Stimulated activated CD8-positive, alpha-beta memory T cell treated with anti-CD3 and anti-CD28 coated beads, Interleukin-4, amount 100 ng/mL, for 4 hours (primary cell): ENCODE measurements at places on chromosomes 2 and 18.

- peak; percentile 21 for DNase-seq
Measured at GRCh38 chr2:105926960-105927678, 182.4 kb downstream of the NCK2 start.

DNA sequence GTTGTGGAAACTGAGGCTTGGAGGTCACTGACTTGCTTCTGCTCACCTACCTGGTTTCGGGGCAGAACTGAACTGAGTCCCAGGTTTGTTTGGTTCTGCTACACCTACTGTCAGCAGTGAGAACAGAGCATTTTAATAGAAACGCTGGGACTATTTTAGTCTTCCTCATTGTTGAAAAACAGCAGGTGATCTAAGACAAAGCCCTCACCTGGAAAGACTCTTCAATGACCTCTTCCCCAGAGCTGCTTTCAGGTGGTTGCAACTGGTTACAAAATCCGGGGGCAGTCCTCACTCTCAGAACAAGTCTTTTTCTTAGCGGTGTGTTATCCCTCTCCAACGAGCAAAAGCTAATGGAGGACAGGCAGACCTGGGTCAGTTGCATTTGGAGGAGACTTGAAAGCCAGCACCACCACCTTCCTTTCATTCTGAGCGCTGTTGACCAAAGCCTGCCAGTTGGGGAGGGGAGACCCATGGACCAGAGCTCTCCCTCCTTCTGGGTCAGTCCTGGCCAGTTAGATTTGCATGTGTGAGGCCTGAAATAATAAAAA lies 217.0 kb downstream of the NCK2 start:
- DNase-seq = no peak

GRCh38 chr2:150166313-150167051 lies 321.0 kb downstream of the RND3 start:
- DNase-seq = no peak

DNA sequence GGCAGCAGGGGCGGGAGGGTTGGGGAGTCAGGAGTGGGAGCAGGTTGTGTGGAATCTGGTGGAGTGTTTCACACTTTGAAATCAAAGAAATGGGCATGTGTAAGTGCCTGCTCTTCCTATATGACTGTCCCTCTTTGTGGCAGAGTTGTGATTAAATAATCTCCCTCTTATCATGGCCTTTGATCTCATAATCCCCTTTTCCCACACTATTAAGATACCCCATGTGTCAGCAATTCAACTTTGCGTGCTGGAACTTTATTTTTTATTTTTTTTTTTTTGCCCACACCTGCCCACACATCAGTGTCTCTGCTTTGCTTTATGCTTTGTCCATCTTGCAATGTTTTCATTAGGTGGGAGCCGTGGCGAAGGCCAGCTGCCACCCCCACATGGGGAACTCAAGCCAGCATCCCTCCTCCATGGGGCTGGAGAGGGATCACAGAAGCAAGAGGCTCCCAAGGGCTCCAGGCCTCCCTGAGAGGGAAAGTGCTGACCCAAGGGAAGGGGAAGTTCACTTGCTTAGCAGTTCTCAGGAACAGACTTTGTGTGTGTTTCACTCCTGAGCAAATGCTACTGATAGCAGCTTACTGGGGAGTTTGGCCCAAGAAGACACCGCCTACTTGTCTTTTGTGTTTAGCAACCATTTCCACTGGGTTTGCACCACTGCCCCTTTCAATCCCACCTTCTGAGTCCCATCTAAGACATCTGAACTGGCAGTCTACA lies 243.4 kb downstream of the BCL11A start:
- DNase-seq = no peak

DNA sequence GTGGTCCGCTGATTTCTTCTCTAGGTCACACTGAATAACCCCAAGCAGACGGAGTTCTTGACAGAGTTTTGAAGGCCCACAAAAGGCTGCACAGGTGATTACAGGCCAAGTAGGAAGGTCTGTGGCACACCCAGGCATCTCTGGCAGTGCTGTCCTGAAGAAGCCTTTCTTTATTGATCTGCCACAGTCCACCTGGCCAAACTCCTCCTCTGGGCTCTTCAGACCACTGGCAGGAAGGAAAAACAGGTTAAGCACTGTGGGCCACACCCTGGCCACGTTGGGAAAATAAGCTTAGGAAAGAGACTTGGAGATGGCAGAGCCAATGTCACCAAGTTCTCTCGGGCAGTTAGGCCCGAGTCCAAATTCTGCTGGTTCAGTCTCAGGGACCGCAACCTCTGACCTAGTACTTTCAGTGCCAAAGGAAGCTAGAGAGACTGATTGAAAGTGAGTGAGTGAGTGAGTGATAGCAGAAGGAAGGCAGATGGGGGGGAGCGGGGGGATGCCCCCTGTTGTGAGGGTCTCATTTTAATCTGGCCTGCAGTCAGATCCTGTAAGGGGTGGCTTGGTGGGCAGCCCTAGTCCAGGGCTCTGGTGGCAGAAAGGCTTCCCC lies 102.9 kb downstream of the TGFA start:
- no peak for DNase-seq

- DNase-seq = no peak
Measured at GRCh38 chr2:17270894-17271293, 247.3 kb downstream of the RAD51AP2 start.

DNA sequence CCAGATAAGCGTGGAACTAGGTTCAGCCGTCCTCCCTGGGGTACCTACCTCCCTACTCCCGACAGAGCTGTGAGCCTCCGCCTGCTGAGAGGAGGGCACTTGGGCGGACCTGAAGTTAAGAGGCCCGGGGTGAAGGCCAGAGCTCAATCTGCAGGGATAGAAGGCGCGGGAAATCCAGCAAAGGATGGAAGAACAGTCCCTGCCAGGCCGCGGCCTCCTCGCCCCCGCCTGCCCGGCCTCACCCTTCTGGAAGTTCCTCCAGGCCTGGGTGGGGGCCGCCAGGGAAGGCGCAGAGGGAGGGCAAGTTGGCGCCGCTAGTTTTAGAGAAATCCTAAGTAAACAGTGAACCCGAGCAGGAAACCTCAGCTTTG lies 13.0 kb downstream of the EN1 start:
- DNase-seq = no peak

- no peak for DNase-seq
Measured at GRCh38 chr2:25494616-25495015, 152.9 kb upstream of the DNMT3A start.

GRCh38 chr2:239523954-239524330 lies 123.1 kb upstream of the HDAC4 start:
- no peak for DNase-seq

- no peak for DNase-seq
Measured at GRCh38 chr2:18440141-18440661, 120.3 kb downstream of the RDH14 start.

DNA sequence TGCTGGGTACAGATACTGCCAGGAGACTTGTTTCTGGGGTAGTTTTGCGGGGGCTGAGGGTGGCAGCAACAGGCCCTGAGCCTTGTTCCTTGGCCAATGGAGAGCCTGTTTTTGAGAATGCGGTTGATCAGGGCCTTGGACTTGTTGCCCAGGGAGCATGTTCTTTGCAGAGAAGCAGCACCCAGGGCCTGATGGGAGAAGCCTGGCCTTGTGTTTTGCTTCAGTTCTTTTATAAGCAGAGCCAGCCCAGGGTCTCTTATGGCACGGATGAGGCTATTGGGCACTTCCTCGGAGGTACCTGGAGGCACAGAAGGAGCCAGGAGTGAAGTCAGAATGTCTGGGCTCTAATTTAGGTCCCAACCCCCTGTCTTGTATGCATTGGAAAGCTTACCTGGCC lies 85.1 kb upstream of the MCFD2 start:
- DNase-seq = no peak

GRCh38 chr2:10331027-10331701 lies 28.5 kb downstream of the HPCAL1 start:
- no peak for DNase-seq

DNA sequence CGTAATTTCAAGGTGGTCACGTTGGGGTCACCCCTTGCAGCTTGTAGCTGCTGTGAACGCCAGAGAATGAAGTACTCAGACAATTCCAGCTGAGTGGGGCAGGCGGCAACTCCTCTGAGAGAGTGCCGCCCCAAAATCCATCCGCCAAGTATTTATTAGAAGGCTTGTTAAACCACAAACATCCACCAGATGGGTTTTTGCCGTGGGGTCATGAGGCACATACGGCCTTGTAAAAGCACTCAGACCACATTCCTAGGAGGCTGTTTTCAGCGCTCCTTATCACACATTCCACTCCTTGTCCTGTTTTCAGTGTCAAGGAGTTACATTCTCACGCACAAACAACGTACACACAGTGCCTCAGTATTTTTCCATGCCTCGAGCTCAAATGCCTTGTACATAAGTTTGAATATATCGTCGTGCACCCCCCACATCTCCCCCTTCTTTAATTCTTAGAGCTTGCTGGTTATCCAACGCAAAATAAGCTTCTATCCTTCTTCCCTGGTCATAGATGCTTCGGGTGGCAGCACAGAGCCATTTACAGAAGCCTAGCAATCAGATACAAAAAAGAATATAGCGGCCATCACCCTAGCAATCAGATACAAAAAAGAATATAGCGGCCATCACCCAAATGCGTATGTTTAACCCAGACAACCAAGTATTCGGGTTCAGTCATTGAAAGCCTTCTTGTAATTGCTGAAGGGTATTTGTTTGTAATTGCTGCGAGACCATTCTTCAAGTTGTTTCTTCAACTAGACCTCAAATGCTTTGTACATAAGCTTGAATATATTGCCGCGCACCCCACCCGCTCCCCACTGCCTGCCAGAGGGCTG lies 7.3 kb downstream of the ALPP start:
- DNase-seq = no peak

DNA sequence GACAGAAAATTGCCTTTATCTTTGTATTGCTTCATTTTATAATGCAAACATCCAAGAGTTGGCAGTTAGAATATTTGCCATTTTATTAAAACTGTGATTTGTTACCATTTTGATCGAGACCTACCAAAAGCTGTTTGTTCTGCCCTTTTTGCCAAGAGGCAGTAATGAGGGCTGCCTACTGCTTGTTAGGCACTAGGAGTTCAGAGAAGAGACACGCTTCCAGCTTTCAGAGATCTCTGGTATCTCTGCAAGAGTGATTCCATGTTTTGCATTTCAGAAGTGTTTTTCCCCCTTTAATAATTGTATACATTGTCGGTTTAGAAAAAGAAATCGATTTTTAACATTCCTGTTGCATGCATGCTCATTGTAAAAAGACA lies 628 bp downstream of the MRPL30 start:
- no peak for DNase-seq

DNA sequence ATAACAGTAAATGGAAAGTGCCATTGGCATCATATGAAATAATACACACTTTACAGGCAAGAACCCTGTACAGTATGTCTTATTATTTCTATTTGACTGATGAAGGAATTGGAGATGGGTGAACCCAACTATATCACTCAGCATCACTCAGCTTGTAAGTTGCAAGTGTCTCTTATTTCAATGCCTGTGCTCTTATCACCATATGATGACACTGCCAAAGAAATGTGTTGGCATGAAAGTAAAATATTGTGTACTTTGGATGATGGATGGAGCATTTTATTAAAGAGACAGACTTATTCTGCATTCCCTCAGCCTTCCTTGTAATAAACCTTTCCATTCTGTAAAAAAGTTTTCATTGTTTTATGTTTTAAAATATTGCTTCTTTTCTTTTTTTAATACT lies 927.5 kb upstream of the VRK2 start:
- no peak for DNase-seq

DNA sequence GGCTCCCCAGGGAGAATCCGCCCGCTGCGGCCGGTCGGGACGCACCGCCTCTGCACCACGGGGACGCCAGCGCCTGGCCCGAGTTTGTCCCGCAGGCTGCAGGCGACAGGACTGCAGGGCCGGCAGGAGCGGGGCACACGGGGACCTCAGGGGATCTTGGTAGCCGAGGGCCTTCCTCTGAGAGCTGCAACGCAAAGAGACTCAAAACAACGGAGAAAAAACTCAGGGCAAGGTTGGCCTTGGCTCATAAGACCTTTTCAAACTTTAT lies 79.7 kb downstream of the ARHGEF4 start:
- no peak for DNase-seq

DNA sequence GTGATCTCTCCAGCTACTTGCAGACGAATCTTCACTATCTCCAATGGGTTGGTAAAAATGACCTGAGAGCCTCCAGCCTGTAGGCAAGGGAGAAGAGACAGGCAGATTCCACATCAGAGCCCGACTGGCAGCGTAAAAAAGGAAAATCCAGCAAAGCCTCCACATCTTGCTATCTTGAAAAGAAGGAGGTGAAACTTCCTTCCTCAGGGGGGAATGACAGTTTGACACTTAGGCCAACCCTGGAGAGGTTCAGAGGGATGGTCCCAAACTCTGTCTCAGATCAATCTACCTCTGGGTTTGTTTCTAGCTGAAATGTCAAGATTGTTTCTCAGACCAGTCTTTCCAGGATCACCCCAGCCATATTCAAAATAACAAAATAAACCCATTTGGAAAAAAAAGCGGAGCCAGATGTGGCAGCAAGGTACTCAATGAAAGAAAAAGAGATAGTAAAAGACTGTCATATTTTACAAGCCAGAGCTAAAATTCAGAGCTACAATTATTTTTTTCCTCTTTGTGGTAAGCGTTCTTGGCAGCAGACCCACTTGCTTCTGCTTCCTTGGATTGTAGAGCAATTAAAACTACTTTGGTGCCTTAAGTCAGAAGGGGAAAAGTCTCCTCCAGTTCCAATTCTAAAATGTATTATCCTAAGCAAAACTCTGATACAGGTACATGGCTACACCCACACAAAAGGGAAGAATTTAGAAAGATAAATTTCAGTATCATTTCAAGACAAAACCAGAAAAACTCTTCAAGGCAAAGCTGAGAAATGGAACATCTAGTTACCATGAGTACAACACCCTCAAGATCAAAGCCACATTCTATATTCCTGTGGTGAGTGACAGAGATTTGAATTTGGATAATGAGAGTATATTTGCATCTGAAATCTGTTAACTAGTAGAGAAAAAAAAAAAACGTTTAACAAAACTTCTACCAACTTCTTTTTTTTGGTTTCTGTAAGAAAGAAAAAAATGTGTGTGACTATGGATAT lies 100.1 kb downstream of the SLC25A12 start:
- no peak for DNase-seq

DNA sequence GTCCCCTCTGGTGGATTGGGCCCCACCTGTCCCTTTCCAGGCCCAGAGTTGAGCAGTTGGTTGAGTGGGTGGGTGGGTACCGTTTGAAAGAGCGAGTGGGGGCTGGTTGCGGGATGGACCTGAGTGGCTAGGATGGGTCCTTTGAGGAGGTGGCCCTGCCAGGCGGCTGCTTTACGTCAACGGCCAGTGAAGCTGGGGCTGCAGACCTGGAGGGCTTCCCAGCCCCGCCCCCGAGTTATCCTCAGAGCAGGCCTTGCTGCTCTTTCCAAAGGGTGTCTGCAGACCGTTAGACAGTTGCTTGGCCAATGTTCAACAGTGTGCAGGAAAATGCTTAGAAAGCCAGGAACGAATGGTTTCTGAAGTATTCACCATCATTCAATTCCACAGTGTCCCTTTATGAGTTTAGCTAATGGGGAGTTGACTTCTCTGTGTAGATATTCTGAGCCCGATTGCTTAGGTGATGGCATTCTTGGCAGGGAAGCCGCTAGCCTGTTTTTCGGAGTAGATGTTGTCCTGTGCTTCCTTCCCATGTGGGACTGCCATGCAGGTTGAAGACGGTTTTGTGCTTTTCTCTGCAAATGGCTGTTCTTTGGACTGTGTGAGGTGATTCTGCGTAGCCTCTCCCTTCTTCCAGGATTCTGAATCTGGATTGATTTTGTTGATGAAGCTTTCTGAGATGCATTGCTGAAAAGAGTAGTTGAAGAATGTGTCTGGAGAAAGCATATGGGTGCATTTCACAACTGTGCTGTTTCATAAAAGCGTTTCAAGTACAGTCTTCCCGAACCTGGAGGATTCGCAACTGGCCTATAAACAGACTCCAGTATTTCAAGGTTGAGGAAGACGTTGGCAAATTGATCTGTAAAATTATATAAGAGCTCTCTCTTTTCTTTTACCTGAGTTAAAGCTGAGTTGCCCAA lies 45.8 kb downstream of the LDLRAD4 start:
- no peak for DNase-seq

- no peak for DNase-seq
Measured at GRCh38 chr2:175889701-175890302, 112.3 kb downstream of the LNPK start.
